ENCODE measurements at places on chromosomes 6 and 20.
A peak's percentile ranks its signal among the peaks of the same experiment; 100 is the strongest.

GRCh38 chr6:127186889-127187288 is 68.4 kb downstream of the RSPO3 start:
- no peak overlapping the region for H3K4me3 ChIP-seq
- no peaks in the 10 kb centered on the region for H3K36me3 ChIP-seq
- no peaks in the 10 kb centered on the region for H3K4me1 ChIP-seq
- DNase-seq: peak; percentile 54
- no peak overlapping the region for H3K27ac ChIP-seq

DNA sequence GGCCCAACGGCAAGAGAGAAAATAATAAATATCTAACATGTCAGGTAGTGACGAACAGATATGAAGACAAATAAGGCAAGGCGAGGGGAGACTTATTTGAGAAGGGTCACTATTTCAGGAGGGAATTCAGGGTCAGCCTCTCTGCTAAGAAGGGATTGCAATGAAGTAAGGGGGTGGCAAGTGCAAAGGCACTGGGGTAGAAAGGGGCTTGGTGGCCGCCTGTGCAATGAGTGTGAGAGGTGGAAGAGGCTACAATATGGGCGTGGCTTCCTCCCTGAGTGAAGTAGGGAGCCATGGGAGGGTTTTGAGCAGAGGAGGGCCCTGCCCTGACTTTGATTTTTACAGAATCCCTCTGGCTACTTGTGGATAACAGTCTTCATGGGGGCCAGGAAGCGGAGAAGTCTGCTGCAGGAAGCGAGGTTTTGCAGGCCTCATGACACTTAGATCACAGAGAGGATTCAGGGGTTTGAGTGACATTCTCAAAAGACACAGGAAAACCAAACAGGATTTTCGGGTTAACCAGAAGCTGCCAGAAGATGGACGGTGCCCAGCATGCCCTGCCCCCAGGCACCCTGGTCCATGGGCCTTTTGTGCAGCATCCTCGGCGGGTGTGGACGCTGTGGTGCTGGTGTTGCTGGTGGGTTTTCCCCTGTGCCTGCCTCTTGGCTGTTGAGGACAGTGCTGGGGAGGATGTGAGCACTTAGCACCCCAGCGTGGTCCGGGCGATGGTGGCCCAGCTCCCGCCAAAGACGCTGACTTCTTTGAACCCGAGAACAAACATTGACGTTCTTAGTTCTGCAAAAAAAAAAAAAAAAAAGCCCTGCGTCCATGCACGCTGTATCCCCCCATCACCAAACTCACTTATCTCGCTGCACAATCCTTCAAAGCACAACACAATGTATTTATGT is 124.2 kb upstream of the PTPN1 start:
- no peaks in the 10 kb centered on the region for H3K36me3 ChIP-seq
- no peak for DNase-seq
- no peaks in the 10 kb centered on the region for H3K27me3 ChIP-seq
- H3K4me3 ChIP-seq: no peak overlapping the region
- H3K27ac ChIP-seq: no peak overlapping the region

DNA sequence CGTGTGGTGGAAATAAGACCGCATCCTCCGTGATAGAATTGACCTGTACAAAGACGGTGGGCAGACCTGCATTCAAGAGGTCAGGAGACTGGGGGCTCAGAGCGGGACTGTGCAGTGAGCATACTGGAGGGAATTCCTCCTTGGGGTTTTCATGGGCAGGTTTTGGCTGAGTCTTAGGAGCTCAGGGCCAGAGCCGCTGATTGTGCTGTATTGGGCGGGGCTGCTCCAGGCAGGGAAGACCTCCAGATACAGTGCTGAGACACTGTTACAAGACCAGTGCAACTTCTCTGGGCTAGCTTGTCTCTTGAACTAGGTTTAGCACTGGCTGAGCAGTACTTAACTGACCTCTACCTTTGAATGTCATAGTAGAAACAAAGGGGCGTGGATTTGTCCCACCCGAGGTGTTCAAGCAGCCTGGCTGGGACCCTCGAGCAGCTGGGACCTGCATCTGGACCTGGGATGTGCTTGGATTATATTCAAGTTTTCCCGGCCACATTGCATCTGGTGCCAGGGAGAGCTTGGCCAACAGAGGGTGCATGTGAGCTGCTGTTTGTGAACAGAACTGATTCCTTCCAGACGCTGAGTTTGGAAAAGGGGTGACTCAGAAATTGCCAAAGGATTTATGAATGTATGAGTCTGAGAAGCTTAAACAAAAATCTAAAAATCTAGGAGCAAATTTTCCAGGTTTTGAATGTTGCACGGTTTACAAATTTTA is 33.4 kb upstream of the SLC22A1 start:
- no peaks in the 10 kb centered on the region for H3K27me3 ChIP-seq
- peak; percentile 58 for DNase-seq
- H3K36me3 ChIP-seq: peaks cover 8% of the 10 kb centered on the region
- H3K27ac ChIP-seq: no peak overlapping the region
- no peak overlapping the region for H3K4me3 ChIP-seq
- no peaks in the 10 kb centered on the region for H3K4me1 ChIP-seq

DNA sequence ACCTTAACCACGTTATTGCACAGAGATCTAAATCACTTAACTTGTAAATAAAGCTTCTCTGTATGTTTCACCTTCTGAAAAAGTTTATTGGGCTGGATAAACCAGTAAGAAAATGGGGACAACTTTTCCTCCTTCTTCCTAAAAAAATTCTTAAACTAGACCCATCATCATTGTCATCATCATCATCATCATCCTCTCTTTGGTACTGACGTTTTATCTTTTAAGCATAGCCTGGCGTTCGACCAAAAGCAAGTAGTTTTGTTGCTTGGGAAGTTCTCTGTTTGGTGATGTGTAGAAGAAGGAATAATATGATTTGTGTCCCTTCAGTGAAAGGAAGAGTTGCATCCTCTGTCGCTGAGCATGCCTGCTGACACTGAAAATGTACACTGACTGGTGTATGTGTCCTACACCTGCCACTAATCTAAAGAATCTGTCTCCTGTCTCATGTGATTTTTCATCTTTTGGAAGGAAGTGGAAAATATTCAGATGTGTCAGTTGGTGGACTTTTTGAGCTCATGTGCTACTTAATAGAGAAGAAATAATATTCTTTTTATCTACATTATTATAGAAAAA is 2.5 kb downstream of the CLVS2 start:
- H3K36me3 ChIP-seq: no peaks in the 10 kb centered on the region
- no peak for DNase-seq
- no peak overlapping the region for H3K4me3 ChIP-seq
- H3K27ac ChIP-seq: no peak overlapping the region
- no peaks in the 10 kb centered on the region for H3K4me1 ChIP-seq

GRCh38 chr6:79813854-79814709 is 133.3 kb downstream of the ELOVL4 start:
- no peak overlapping the region for H3K4me3 ChIP-seq
- H3K27ac ChIP-seq: no peak overlapping the region
- H3K27me3 ChIP-seq: no peaks in the 10 kb centered on the region
- peak; percentile 71 for DNase-seq
- no peaks in the 10 kb centered on the region for H3K36me3 ChIP-seq
- no peaks in the 10 kb centered on the region for H3K4me1 ChIP-seq

DNA sequence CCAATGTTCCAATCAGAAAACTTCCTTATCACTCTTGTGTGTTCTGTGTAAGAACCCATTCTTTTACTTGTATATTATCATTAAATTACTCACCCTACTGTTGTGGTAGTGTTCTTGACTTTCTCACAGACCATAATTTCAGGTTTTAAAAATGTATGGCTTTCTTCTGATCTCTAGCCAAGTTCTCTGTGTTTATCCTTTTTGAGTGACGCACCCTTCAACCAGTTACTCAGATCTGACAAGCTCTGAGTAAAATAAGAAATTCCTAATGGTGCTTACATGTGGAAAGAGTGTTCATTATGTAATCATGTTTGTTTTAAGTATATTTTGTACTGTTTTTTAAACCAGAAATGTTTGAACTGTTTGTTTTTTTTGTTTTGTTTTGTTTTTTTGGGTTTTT is 11.0 kb downstream of the TBPL1 start:
- H3K4me3 ChIP-seq: no peak overlapping the region
- peaks cover 6% of the 10 kb centered on the region for H3K4me1 ChIP-seq

- H3K4me3 ChIP-seq: no peak overlapping the region
- H3K4me1 ChIP-seq: no peaks in the 10 kb centered on the region
- H3K27me3 ChIP-seq: no peaks in the 10 kb centered on the region
- H3K36me3 ChIP-seq: peaks cover 5% of the 10 kb centered on the region
These were observed 23.1 kb downstream of the CMTR1 start for GRCh38 chr6:37456126-37456525.

DNA sequence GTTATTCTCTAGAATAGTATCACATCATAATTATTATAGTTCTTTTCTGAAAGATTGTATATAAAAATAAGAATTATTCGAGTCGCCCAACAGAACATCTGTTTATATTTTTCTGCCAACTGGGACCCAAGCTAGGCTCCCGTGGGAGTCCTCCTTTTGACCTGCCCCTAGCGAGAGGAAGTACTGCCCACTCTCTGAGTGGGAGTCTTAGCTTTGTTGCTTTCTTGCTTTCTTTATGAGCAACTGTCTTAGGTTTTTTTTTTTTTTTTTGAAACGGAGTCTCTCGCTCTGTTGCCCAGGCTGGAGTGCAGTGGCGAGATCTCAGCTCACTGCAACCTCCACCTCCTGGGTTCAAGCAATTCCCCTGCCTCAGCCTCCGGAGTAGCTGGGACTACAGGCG is 202.0 kb upstream of the ZNF184 start:
- no peak overlapping the region for H3K27ac ChIP-seq
- H3K4me3 ChIP-seq: no peak overlapping the region
- peaks cover 2% of the 10 kb centered on the region for H3K4me1 ChIP-seq
- DNase-seq: no peak
- no peaks in the 10 kb centered on the region for H3K36me3 ChIP-seq

GRCh38 chr20:43761386-43762340 is 34.9 kb upstream of the GTSF1L start:
- H3K36me3 ChIP-seq: no peaks in the 10 kb centered on the region
- no peaks in the 10 kb centered on the region for H3K27me3 ChIP-seq
- H3K27ac ChIP-seq: no peak overlapping the region
- no peak for DNase-seq

DNA sequence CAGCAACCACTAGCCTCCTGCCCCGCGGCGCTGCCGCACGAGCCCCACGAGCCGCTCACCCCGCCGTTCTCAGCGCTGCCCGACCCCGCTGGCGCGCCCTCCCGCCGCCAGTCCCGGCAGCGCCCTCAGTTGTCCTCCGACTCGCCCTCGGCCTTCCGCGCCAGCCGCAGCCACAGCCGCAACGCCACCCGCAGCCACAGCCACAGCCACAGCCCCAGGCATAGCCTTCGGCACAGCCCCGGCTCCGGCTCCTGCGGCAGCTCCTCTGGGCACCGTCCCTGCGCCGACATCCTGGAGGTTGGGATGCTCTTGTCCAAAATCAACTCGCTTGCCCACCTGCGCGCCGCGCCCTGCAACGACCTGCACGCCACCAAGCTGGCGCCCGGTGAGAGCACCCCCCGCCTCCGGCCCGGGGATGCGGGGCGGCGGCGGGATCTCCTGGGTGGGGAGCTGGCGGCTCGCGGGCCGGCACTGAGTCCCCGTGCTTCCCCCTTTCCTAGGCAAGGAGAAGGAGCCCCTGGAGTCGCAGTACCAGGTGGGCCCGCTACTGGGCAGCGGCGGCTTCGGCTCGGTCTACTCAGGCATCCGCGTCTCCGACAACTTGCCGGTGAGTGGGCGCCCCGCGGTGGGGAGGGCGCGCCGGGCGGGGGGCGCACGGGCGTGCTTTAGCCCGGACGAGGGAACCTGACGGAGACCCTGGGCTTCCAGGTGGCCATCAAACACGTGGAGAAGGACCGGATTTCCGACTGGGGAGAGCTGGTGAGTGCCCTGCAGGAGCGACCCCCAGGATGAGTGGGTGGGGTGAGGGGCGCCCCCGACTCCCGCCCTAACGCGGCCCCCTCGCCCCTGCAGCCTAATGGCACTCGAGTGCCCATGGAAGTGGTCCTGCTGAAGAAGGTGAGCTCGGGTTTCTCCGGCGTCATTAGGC is 585 bp downstream of the PIM1 start:
- H3K36me3 ChIP-seq: peaks cover 23% of the 10 kb centered on the region
- peak overlapping the region; percentile 90 for H3K27ac ChIP-seq
- peak overlapping the region; percentile 73 for H3K4me3 ChIP-seq
- H3K27me3 ChIP-seq: no peaks in the 10 kb centered on the region
- DNase-seq: peak; percentile 79
- peaks cover 4% of the 10 kb centered on the region for H3K4me1 ChIP-seq

DNA sequence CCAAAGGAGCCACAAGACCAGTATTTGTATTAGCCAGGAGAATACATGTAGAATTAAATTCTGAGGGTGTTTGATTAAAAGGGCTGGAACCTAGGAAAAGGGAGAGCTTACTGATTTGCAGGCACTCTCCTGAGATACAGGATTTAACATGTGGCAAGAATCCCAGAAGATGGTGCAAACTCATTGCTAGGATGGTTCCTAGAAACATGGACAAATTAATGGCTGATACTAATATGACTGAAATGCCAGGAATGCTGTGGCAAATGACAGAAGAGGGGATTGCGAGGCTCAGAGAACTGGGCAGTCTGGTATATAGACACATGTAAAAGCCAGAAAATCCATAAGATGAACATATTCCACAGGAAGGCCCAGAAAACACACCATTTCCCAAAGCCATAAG is 118.1 kb downstream of the RWDD2A start:
- DNase-seq: no peak
- no peaks in the 10 kb centered on the region for H3K27me3 ChIP-seq

DNA sequence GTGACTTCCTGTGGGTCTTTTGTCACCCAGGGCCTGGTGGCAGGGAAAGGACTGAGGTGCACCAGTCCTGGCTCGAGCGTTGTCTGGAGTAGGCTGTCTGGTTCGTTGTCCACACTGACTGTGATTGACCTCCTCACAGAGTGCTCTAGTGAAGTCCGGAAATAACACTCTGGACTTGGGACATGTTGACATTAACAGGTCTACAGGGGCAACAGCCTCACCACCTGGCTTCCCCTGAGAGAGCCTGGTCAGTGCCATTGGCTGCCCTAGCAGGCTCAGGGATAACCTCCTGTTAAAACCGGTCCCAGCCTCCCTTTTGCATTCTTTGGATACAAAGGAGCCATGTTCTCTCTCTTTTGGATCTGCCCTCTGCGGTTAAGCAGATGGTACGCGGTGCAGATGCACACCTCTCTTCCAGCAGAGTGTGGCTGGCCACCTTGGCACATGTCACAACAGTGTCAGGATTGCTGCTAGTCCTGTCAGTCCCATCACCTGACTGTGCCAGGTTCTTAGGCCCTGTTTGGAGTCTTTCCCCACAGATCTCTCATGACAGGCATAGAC is 46.2 kb downstream of the CDS2 start:
- no peaks in the 10 kb centered on the region for H3K36me3 ChIP-seq
- H3K27me3 ChIP-seq: no peaks in the 10 kb centered on the region
- no peak overlapping the region for H3K4me3 ChIP-seq
- H3K27ac ChIP-seq: no peak overlapping the region
- peaks cover 5% of the 10 kb centered on the region for H3K4me1 ChIP-seq
- no peak for DNase-seq

Measured in mesendoderm (in vitro differentiated cells).